ENCODE measurements at places on chromosomes 12 and 14.
A peak's percentile ranks its signal among the peaks of the same experiment; 100 is the strongest.

- no peak for DNase-seq
Observed at GRCh38 chr12:95796225-95796981, 5.8 kb upstream of the NTN4 start.

GRCh38 chr12:116542345-116542956, 16.7 kb upstream of the MAP1LC3B2 start:
- no peak for DNase-seq

DNA sequence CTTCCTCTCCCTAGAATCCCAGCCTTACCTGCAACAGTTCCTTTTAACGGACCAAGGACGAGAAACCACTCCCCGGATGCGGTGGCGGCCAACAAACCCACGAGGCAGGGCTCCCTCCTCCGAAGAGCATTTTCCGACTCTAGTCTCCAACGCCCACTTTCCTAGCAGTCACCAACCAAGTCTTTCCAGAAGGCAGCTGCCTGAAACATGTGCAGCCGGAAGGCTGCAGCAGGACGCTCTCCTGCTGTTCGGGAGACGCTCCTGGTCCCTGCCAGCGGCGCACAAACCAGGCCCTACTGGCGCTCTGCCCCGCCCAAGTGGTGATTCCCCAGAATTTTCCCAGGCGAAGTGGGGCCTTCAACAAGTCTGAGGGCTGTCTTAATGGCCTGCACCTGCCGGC, 21.1 kb upstream of the ADAM20 start:
- no peak for DNase-seq

GRCh38 chr14:94633121-94633520, 20.9 kb downstream of the SERPINA3 start:
- DNase-seq, result no peak

DNA sequence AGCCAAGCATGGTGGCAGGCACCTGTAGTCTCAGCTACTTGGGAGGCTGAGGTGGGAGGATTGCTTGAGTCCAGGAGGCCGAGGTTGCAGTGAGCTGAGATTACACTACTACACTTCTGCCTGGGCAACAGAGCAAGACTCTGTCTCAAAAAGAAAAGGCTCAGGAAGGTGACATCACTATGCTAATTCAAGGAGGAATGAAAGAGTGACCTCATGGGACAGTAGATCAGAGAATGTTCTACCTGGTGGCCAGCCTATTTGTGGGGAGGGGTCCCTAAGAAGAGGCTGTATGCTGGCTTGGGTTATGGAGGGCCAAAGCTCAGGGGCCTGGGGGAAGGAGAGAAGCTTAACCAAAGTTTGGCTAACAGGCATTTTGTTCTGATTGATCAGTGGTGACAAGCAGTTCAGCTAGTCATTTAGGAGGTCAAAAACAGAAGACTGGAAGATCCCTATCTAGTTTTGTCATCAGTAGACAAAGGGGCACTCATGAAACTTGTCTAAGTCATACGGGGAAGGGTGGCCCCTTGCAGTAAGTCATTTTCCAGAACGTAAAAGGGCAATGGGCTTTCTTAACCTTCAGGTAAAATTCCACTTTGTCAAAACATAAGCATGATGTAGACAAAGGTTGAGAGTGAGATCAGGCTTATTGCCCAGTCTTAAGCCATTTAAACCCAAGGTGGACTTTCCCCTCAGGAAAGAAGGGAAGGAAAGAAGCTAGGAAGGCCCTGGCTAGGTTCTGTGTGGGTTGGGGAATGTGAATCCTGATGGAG, 60.8 kb upstream of the EEA1 start:
- no peak for DNase-seq

- no peak for DNase-seq
Observed at GRCh38 chr12:65522956-65523860, 244.7 kb downstream of the MSRB3 start.

- DNase-seq, result no peak
Observed at GRCh38 chr14:78897443-78897842, 727.3 kb downstream of the NRXN3 start.

DNA sequence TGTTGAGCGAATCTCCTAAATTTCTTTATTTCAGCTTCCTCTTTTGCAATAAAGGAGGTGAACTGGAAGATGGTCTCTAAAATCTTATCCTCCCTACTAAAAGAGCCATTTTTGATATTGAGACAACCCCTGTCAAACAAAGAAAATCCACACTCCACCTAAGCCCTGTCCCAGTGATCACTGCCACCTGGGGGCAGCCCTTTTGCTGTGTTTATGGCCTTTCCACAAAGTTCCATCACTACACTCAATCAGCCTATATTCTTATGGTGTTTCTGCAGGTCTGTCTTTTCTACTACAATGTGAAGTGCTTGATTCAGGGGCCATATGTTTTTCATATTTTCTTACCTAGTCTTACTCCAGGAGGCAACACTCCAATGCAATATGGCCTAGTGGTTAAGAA, 163.7 kb downstream of the BMP4 start:
- DNase-seq, result no peak

DNA sequence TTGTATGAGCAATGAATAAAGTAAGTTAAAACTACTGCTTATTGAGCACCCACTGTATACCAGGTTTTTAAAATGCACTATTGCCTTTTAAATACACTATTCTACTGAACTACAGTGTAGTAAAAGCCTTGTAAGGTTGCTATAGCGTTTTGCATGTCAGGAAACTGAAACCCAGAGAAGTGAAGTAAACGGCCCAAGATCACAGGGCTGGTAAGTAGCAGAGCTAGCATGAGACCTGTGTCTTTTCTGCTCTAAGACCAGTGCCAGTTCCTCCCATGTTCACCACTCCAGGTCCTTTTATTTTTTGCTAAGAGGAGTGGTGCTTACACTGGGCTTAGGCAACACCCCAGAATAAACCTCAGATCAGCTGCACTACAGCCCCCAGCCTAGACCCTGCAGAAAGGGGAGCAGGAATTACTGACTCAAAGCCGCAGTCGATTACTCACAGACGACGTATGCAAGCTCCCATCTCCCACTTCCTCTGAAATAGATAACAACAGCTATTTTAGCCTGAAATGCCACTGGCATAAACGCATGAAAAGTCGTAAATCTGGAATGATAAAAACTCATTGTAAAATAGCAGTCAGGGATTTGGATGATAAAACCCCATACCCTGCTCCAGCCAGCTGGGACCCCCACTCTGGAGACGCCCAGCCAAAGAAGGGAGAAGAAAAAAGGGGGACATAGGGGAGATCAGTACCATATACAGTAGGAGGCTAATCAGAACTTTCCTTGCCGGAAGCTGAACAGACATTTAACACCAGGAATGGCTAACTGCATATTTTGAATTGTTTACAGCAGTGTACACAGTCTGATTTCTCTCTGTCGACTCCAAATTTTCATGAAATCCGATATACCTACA, 108.3 kb downstream of the NUAK1 start:
- DNase-seq, result no peak

DNA sequence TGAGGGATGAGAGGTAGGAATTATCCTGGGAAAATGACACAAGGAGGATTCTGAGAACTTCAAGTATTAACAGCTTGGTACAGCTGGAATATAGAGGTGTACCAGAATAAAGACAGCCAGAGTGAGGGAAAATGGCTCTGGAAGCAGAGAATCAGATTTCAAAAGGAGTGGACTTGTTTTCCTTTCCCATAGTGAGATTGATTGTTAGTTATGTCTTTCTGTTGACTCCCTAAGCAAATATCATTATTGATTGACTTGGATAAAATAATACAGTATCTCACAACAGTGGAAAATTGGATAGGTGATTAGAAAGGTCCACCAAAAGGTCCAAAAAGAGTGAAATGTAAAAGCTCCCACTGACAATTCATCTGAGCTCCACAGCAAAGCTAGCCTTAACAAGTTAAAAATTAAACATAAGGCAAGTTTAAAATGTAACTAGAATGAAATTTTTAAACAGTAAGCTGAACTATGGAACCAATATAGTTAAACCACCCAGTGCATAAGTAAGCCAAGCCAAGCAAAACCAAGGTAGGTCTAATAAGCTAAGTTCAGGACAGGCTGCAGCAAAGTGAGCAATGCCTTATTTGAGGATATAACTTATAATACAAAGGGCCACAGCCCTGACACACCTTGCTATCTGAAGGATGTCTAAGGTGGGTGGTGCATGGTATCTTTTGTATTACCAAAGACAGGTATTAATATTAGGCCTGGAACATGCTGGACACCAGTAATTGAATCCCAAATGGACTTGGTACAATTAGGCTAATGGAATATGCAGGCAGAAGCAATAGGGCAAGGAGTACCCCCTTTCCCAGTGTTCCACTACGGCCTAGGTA, 21.8 kb downstream of the ENTPD5 start:
- no peak for DNase-seq

DNA sequence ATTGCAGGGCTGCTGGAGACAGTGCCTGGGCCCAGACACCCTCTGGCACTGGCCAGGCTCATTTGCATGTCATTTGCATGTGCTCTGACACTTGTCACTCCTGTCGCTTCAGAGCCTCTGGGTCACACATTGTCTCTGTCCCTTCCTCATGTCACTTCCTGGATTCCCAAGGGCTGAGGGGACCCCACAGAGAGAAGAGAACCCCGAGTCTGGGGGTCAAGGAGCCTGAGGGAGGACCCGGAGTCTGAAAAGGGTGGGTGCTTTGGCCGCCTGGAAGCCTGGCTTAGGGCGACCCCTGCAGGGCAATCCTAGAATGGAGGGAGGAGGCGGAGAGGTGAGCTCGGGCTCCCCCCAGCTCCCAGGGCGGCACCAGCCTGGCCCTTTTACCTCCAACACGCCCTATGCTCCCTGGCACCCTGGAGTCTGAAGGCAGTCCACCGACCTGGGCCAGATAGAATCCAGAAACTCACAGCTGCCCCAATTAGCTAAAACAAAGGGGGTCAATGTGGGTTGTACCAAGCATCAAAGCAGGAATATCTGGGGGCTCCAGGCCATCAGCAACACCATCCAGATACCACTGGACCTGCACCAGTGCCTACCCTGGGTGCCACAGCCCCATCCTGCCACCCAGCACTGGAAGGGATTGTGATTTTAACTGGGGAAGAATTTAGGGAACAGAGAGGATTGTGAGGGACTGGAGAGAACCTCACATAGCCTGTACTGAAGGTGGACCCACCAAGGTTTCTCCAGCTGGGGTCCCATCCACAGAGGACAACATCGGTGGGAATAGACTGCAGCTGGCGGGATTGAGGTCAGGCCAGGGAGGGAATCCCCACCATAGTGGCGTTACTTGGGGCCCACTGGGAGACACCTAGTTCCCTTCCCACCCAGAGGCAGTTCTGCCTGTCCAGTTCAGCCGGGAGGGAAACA, 21.8 kb upstream of the KRT78 start:
- DNase-seq, result peak; percentile 54

- DNase-seq, result no peak
Observed at GRCh38 chr14:84482256-84483071, 1047.5 kb upstream of the FLRT2 start.

DNA sequence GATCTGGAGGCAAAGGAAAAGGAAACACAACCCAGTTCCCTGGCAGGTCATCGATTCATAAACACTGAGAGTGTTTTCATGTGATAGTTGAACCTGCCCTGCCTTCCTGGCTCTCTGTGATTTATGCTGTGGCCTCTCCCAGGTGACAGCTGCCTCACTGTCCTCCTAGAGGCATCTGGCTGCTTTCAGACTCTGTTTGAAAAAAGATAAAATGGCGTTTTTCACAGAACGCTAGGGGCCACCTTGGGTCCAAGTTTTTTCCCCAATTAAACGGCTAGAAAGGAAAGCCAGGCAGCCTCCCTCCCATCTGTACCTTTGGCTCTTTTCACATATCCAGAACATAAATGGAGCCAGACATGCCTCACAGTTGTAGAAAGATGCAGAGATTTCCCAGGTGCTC, 252.6 kb upstream of the CCDC196 start:
- DNase-seq, result no peak

DNA sequence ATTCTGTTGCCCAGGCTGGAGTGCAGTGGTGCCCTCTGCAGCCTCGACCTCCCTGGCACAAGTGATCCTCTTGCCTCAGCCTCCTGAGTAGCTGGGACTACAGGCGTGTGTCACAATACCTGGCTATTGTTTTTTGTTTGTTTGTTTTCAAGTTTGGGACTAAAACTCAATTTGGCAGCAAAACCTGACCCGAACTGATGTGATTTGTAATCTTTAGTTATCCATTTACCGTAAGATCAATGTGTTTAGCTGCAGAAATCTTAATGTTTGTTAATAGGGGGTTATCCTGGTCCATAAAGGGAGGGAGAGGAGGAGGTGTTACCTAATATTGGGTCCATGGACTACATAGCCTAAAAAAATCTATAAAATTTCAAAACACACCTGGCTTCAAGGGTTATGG, 738 bp upstream of the C1S start:
- DNase-seq, result no peak

DNA sequence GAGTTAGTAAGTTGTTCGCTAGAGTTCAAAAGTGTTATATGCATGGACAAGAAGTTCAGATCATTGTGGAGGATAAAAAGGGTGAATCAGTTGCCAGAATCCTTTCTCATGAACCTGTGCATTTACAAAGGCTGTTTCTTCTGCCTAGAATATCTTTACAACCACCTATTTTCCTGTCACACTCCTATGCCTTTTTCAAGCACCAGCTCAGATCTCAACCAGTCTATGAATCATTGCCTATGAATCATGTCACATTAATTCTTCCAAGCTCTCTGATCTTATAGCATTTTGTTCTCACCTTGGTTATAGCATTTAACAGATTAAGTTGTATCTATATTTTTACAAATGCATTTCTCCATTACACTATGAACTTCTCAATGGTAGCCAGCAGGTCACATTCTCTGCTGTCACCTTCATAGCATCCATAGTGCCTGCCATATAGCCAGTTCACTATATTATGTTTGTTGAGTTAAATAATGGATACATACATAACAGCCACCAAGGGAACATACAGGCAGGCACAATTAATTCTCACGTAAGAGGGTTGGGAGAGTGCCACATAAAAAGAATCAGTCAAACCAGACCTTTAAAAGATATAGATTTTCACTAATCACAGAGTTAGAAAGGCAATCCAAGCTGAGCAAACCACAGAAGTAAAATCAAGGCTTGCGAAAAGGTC, 573.0 kb downstream of the FOXG1 start:
- no peak for DNase-seq

DNA sequence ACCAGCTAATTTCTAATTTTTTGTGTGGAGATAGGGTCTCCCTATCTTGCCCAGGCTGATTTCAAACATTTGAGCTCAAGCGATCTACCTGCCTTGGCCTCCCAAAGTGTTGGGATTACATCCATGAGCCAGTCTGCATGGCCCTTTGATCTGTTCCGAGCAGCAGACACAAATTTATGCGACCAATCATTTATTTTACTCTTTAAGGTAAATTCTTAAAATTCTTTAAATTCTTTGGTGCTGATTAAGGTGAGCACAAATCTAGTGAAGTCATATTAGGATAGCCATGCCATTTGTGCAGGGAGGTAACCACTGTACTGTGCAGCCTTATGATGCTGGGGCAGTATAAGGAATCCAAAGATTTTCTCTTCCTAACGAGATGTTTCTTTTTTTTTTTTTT, 135.7 kb downstream of the SRGAP1 start:
- no peak for DNase-seq

Data from stimulated activated naive CD4-positive, alpha-beta T cell treated with Interleukin-2 at 50 U/mL for 16 hours (primary cell).